HEK293T (cell line): ENCODE measurements at places on chromosomes 16 and 17.

DNA sequence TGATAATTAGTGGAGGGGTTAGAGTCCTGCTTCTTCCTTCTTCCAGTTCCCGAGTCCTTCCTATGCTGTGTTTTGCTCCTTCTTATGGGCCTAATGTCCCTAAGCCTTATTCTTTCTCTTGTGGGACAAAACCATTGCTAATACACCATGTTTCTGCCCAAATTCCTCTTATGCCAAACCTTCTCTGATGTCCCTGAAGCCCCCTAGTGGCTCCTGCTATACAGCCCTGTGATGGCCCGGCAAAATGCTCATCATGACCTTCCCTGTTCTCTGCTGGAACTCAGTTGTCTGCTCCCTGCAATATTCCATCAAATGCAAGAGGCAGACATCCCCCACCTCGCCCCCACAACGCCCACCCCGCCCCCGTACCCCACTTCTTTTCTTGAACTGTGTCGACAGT is 171.6 kb downstream of the CDH11 start:
- no peak for DNase-seq

GRCh38 chr17:73227379-73227778 is 34.3 kb downstream of the CPSF4L start:
- DNase-seq, result no peak

- DNase-seq, result no peak
These were observed 28.5 kb upstream of the NACA2 start for GRCh38 chr17:61619493-61619892.

- no peak for DNase-seq
These were observed 83.1 kb upstream of the CNTNAP4 start for GRCh38 chr16:76193906-76194615.

DNA sequence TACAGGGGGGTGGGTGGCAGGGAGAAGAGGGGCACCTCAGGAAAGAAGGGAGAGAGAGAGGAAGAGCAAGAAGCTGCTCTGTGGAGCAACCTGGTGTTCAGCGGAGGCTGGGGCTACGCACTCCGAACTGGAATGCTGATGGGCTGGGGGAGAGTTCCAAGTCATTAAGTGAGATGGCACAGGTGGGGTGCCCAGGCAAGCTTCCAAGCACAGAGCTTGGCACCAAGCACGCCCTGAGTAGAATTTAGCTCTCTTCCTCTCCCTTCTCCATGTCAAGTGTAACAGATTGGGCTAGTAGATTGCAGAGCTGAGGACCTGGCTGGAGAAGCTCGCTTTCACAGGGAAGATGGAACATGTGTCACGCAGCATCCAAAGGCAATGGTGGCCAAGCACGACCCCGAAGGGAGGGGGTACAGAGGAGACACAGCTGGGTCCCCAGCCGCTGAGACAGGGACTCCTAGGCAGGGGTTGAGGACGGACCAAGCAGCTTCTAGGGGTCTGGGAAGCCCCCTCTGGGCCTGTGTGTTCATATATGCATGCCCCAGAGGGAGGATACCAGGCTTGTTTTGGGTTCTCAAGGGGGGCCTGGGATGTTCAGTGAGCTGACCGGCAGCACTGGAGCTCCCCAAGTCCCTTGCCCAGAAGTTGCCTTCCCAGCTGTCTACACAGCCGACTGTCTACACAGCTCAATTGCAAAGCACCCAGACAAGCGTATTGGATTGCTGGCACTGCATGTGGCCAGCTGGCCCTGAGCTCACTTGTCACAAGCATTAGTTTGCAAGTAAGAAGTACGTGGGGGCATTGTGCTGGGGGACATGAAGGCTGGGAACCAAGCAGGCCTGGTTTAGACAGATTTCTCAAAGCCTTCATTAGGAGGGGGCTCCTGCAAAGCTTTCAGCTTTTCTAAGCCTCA is 247.8 kb downstream of the ENGASE start:
- DNase-seq, result no peak

DNA sequence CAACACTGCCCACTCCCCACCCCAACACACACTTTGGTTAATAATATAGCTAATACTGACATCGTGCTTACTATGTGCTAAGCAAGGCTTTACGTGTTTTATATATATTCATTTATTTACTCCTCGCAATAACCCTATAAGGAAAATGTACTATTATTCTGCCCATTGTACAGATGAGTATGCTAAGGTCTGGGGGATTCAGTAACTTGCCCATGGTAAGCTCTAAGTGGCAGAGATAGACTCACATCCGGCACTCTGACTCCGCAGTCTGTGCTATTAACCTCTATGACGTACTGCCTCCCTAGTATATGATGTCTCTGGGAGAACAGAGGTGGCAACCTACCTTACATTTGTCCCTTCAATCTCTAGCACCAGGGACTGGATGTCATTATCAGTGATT is 12.7 kb downstream of the CFAP20 start:
- DNase-seq, result no peak

GRCh38 chr17:40178021-40178601 is 841 bp downstream of the RAPGEFL1 start:
- DNase-seq, result no peak

DNA sequence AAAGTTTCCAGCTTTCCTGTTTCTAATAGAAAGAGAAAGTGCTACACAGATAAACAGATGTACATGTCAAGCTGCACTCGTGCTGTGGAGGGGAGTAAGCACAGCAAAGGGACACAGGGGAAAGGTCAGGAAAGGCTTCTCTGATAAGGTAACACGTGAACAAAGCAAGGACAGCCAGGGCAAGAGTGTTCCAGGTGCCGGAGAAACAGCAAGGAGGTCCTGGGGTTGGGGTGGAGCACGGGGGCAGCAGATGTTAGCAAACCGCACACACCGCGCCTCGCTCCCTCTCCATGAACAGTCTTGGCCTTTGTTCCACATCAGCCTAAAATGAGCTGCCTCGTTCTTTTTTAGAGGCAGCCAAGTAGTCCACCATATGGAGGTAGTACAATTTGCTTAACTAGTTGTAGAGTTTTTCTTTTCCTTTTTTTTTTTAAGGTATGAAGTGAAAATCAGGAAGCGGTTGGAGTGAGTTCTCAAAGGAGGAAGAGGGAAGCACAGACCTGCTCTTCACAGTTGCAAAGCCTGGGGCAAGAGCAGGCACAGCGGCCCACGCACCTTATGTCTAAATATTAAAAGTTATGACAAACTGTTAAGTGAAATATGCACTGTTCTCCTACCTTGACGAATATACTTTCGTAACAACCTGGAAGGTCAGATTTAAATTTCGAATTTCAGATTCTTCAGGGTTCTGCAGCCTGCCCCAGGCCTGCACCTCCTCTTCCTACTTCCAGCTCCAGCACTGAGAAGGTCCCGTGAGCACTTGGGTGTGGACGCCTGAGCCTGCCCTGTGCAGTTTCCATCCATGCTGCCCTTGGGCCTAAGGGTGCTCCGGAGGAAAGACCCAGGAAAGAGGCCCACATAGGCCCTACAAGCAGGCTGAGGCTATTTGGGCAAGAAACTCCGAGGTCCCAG is 41.5 kb upstream of the RPH3AL start:
- no peak for DNase-seq

- no peak for DNase-seq
These were observed 48.2 kb upstream of the MEIOC start for GRCh38 chr17:44607836-44608690.

DNA sequence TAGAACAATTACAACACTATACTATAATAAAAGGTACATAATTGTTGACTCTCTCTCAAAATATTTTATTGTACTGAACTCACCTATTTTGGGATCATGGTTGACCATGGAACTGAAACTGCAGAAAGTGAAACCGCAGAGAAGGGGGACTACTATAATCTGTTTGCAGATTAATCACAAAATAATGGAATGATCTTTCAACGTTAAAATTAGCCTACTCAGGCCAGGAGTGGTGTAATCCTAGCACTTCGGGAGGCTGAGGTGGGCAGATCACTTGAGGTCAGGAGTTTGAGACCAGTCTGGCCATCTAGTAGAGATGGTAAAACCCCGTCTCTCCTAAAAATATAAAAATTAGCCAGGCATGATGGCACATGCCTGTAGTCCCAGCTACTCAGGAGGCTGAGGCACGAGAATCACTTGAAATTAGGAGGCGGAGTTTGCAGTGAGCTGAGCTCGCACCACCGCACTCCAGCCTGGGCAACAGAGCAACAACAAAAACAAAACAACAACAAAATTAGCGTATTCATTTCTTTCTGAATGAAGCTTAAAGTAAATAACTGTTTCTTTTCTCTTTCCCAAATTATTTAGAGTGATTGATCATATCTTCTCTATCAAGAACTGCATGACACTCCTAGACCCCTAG is 45.6 kb downstream of the IKZF3 start:
- DNase-seq, result no peak

- peak; percentile 29 for DNase-seq
These were observed 681 bp downstream of the TMEM102 start for GRCh38 chr17:7435676-7436555.

GRCh38 chr16:18931756-18932155 is 5.5 kb upstream of the SMG1 start:
- no peak for DNase-seq

DNA sequence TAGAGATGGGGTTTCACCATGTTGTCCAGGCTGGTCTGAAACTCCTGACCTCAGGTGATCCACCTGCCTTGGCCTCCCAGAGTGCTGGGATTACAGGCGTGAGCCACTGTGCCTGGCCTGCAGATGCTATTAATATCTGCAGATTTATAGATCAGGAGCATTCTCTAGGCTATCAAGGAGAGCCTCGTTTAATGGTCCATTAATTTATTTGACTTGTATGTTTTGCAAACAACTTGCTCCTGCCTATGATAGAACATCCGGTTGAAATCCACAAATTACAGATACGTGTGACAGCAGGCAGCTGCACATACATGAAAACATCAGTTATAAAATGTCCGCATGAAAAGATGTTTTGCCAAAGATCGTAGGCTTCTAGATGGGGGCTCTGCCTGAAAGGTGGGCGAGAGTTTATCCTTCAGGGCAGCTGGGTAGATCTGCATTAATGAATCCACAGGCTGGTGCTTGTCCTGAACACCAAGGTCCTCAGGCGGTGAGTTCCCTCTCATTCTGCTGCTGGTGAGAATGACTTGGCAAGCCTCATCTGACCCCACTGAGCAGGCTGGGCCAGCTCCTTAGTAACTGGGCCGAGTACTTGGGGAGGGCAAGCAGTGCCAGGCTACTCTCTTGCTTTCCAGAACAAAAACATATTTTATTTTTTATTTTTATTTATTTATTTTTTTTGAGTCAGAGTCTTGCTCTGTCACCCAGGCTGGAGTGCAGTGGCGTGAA is 37.1 kb upstream of the MGAT5B start:
- DNase-seq, result no peak

GRCh38 chr17:68807998-68808772 is 147.0 kb downstream of the ABCA8 start:
- no peak for DNase-seq

DNA sequence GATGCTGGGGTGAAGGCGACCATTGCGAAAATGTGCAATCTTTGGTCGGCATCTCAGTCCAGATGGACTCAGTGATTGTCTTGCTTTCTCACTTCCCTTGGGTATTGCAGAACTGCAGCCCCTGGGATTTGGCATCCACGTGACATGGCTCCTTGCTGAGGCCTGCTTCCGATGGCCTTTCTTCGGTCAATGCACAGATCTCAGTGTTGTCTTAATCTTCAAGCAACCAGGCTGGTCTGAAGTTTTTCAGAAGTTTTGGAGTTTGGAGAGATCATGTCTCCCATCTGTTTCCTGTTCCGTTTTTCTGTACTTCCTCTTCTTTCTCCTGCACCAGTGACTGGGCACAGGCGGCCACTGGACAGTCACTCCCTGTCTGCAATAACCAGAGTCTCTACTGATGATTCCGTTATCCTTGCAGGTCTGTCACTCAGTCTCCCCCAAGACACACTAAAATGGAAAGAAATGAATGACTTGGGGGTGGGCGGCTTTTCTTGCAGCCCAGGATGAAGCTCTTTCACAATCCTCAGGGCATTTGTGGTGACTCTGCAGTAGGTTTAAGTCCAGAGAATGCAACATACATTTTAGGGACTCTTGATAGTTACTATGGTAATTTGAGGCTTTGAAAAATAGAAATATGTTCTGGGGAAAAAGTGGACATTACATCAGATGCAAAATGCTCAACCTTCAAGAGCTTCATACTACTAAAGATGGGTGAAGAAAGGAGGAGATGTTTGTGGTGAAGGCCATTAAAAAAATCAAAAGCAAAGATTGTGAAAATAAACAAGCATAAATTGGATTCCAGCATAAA is 106.3 kb upstream of the ZFHX3 start:
- DNase-seq, result no peak

GRCh38 chr16:73753931-73754330 is 542.7 kb upstream of the PSMD7 start:
- no peak for DNase-seq

GRCh38 chr17:82866590-82867191 is 26.9 kb upstream of the ZNF750 start:
- no peak for DNase-seq

DNA sequence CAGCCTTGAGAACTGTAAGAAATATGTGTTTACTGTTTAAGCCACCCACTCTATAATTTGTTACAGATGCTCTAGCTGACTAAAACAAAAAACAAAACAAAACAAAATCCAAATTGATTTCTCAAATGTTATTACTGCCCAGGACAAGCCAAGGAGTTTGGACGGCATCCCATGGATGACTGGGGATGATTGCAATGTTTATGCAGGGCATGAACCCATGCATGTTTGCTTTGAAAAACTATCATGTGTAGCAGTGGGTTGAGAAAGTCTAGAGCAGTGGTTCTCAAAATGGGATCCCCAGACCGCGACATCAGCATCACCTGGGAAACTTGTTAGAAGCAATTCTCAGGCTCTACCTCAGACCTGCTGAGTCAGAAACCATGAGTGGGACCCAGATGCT is 223.2 kb upstream of the PSMD7 start:
- no peak for DNase-seq

GRCh38 chr17:27155866-27156265 is 138.0 kb upstream of the WSB1 start:
- no peak for DNase-seq

DNA sequence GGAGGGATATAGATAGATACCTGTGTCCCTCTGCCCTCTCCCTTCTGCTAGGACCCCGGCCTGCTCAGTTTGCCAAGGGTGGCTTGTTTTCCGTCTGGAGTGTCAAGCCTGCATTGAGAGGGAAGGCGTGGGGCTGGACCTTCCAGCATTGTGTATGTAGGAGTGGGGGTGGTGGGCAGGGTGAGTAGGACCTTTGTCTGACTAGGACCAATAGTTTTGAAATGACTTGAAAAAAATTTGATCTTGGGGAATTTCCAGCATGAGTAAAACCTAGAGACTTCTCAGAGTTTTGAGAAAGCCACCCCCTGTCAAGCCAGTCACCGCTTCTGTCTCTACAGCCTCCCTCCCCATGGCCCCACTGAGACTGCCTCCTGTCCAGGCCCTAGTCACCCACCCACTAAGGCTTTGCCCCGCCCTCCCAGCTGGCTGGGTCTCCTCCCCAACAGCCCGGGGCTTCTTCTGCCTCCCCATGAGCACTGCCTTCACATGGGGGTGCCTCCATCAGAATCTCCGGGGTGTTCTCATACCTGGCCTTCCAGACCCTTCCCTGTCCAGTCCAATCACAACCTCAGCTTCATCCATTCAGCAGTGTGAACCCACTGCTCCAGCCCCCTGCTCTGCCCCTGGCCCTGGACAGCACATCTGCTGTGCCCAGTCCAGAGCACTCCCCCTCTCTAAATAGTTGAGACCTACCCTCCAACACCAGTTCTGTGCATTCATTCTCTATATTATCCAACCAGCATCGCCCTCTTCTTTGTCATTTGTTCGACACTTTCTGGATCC is 207.0 kb downstream of the MSI2 start:
- DNase-seq, result no peak
